ENCODE measurements at places on chromosomes 5 and 9.

DNA sequence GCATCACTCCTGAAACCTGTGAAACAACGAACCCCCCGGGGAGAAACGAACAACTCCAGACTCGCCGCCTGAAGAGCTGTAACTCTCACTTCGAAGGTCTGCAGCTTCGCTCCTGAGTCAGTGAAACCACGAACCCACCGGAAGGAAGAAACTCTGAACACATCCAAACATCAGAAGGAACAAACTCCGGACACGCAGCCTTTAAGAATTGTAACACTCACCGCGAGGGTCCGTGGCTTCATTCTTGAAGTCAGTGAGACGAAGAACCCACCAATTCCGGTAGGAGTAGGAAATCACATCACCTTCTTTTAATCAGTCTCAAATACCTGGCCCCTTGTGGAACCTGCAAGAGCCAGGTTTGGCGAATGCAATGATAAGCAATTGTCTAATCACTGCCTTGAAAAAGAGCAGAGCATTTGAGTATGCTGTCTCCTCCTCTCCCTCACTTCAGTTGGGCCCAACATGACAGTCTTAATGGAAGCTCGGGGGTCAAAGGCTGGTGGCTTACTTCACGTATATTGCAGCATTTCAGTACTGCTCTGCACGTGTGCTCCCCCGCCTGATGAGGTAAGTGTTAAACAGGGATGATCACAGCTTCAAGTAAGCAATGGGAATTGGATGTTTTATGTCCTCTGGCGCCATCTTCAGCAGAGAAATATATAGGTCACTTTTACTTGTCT lies 473 bp downstream of the IRGM start:
- DNase-seq, result peak; percentile 87

GRCh38 chr9:124295159-124295794 lies 37.5 kb downstream of the NEK6 start:
- DNase-seq, result no peak

GRCh38 chr5:108503986-108504385 lies 122.1 kb upstream of the FBXL17 start:
- no peak for DNase-seq

- no peak for DNase-seq
Observed at GRCh38 chr5:6805841-6806240, 92.6 kb downstream of the TENT4A start.

DNA sequence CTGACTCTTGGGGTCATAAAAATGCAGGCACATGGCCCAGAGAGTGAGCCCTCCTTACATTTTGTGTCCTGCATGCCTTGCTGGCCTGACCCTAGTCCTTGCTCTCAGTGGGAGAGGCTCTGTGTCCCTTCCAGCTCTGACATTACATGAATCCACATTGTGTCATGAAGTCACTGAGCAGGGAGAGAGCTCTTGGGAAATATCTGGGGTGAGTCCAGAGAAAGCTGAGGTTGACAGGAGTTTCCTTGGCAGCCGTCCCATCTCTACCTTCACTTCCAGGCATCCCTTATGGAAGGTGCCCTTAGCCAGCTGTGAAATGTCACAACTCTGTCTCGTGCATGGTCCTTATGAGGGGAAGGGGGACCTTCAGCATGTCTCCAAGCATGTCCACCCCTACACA lies 41.0 kb downstream of the FAT2 start:
- no peak for DNase-seq

- no peak for DNase-seq
Observed at GRCh38 chr5:42749020-42749419, 7.6 kb upstream of the CCDC152 start.

- DNase-seq, result no peak
Observed at GRCh38 chr5:124662181-124662781, 84.2 kb downstream of the ZNF608 start.

DNA sequence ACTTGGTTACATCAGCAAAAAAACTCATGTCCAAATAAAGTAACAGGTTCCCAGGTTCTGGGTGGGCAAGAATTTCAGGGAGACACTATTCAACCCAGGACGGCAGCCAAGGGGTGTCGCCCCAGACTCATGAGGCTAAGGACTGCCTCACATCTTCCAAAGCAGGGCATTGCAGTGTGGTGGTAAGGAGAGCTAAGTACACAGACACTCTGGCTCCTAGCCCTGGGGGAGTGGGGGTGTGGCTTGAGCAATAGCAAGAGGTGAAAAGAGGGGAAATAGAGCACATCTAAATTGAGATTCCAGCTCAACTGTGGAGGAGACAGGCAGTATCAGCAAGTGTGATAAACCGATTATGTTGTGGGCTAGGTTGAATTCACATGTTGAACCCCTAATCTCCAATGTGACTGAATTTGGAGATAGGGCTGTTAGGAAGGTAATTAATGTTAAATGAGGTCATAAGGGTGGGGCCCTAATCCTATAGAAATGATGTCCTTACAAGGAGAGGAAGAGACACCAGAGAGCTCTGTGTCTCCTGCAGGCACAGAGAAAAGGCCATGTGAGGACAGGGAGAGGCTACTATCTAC lies 49.9 kb upstream of the MARCHF11 start:
- DNase-seq, result no peak

GRCh38 chr9:17330097-17330496 lies 195.3 kb downstream of the CNTLN start:
- DNase-seq, result no peak

GRCh38 chr5:42950456-42951292 lies 89.4 kb downstream of the ANXA2R start:
- peak; percentile 98 for DNase-seq

DNA sequence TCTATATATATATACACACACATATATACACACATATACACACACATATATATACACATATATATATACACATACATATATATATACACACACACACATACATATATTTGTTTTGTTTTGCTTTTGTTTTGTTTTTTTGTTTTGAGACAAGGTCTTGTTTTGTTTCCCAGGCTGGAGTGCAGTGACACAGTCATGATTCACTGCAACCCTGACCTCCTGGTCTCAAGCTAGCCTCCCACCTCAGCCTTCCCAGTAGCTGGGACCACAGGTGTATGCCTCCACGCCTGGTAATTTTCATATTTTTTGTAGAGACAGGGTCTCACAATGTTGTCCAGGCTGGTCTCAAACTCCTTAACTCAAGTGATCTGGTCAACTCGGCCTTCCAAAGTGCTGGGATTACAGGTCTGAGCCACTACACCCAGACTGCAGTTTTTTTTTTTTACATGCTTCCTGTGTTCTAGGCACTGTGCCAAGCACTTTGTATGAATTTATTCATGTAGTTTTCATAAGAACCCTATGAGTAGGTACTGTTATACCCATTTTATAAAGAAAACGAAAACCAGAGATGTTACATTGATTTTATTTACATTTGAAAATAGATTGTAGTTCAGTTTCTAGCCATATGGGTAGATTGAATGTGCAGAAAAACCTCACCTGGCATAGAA lies 120.7 kb downstream of the PBX3 start:
- no peak for DNase-seq

GRCh38 chr5:54492178-54492577 lies 25.4 kb upstream of the SNX18 start:
- DNase-seq, result no peak

DNA sequence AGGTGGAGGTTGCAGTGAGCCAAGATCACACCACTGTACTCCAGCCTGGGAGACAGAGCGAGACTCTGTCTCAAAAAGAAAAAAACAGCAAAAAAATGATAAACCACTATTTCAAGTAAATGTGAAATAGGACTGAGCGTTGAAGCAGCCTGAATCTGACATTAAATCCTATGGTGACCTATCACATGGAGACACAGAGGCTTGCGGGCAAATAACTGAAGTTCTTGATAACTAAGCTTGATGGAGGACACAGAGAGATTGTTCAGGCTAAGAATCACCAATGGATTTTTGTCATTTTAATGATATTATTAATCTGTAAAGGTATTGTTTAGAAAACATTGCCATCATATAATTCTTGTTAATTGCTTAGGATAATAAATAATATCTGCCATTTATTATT lies 15.7 kb upstream of the IL6ST start:
- DNase-seq, result no peak

GRCh38 chr9:86098824-86099700 lies at the start of gene GOLM1:
Gene GOLM1, minus strand, starts transcription at chr9:86099558. Its CDS starts 20,238 bp downstream, at chr9:86079320.
- DNase-seq, result peak; percentile 90

DNA sequence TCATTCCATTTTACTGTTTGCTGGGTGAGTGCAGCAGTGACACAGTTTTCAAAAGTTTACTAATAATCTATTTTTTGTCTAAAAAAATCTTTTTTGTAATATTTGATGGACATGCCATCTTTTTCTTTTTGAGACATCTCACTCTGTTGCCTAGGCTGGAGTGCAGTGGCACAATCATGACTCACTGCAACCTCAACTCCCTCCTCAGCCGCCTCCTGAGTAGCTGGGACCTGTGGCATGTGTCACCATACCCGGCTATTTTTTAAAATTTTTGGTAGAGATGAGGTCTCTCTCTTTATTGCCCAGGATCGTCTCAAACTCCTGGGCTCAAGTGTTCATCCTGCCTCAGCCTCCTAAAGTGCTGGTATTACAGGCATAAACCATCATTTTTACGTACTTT lies 86.0 kb downstream of the KDM4C start:
- DNase-seq, result no peak

- no peak for DNase-seq
Observed at GRCh38 chr9:133485531-133486260, 6.8 kb upstream of the SLC2A6 start.

DNA sequence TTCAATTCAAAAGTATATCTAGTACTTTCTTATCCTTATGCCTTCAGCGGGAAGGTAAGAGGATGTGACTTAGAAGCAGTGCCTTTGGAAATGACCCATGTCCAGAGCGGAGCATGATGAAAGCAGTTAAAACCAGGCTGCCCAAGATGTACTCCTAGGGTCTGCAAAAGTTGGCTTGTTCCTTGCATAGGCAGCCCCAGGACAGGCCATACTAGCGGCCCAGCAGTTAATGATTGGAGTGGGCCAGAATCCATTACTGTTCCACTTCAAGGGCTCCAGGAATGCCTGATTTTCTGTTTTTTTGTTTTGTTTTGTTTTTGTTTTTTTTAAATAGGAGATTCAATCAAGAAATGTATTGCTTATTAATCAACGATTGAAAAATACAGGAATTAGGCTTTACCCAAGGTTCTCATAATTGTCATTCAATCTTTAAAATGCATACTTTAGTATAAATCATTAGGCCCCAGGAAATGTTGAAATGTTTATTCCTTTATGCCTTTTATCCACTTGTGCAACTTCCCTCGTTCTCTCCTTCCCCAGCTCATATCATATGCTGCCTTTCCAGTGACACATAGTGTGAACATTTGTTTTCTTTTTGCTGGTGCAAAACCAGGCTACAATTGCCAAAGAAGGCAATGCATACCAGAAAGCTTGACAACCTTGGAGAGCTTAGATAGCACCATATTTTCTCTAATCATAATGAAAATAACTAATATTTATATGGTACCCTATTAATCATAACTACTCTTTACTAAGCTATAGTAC lies 190.8 kb downstream of the ARHGEF28 start:
- DNase-seq, result peak; percentile 59

- peak; percentile 95 for DNase-seq
Observed at GRCh38 chr9:96420468-96421219, 2.5 kb upstream of the ZNF367 start.

- DNase-seq, result no peak
Observed at GRCh38 chr5:78514427-78515330, 133.9 kb downstream of the LHFPL2 start.

DNA sequence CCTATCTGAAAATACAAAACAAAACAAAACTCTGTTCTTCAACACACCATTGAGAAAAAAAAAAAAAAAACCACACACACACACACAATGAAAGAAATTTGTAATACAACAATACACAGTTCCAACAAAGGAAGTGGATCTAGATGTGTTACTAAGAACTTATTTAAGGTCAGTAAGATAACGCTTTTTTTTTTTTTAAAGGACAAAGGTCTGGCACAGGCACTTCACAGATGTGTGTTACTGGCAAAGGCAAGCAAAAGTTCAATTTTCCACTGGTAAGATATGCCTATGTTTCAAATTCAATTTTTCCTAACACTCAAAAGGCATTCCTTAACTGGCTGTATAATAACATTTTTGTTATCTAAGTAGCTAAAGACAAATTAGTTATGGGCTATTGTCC lies 3.6 kb downstream of the RFK start:
- no peak for DNase-seq

DNA sequence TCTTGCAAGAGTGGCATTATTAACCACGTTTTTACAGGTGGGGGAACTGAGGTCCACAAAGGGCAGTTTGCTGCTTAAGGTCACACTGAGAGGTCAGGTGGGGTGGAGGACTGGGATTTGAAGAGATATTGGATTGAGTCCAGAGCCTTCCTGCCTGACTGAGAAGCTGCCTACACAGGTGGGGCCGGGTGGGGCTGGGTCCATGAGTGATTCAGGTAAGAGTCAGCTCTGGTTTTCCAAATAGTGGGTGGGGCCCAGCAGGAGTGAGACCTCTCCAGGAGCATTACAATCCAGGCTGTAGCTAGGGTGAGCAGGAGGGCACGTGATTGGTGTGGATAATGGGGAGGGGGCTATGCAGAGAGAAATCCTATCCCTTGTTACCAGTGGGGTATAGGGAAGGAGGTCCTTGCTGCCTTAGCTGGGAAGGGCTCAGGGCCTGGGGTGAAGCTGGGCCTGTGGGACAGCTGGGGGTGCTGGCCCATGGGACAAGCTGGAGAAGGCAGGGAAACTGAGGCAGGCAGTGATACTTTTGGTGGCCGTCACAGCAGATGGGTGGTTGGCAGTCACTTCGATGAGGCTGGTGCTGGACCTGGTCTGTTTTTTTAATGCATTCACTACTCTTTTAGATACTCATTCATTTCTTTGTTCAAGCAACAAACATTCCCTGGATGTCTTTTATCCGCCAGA lies 2.9 kb upstream of the PTGS1 start:
- no peak for DNase-seq

DNA sequence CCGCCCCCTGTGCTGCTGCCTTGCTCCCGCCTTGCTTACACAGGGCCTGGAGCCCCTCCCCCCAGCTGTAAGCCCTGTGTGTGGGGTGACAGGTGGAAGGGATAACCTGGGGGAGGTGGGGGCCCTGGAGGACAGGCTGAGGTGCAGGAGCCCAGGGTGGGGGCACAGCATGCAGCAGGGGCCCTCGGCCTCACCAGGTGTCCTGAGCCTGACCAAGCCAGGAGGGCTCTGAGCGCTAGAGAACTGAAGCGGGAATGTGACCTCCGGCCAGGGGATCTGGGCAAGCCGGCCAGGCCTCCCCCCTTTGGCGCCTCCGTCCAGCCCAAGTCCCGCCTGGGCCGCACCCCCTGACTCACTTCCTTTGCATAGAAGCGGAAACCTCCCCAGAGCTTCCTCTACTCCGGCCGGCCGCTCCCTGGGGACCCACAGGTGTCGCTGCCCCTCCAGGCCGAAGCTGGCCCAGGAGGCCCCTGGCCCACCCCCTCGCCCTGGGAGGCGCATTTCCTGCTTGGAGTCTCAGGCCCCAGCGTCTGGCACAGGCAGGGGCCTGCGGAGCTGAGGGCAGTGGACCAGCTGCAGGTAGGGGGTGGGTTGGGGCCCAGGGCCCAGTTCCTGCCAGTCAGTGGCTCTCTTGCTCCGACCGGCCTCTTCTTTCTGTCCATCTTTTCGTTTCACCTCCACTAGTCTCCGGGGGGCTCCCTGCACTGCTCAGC lies at the start of gene TOR4A:
TOR4A (plus strand) TSS at position 398 of the 713 bp plus-strand sequence. CDS start 964 bp downstream, outside the sequence.
- DNase-seq, result peak; percentile 89

GRCh38 chr5:14347522-14347921 lies 204.4 kb downstream of the TRIO start:
- DNase-seq, result no peak

Data from astrocyte of the hippocampus (primary cell).